ENCODE measurements at places on chromosomes 4 and X.
A peak's percentile ranks its signal among the peaks of the same experiment; 100 is the strongest.

DNA sequence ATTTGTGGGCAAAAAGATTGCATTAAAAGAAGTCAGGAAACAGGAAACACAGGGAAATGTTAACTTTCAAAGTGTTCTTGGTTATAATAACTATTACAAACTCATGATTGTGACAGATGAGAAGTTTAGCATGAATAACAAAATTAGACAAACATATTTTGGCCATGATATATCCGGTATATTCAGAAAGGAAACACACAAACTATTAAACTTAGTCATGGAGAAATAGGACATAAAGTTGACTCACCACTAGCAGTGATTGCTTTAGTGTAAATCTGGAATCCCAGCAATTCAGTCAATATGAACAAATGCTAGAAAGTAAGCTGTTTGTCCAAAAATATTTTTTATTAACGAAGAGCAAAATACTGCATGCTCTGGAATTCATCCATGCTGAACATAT is 1299.9 kb downstream of the C4orf33 start:
- DNase-seq: no peak

DNA sequence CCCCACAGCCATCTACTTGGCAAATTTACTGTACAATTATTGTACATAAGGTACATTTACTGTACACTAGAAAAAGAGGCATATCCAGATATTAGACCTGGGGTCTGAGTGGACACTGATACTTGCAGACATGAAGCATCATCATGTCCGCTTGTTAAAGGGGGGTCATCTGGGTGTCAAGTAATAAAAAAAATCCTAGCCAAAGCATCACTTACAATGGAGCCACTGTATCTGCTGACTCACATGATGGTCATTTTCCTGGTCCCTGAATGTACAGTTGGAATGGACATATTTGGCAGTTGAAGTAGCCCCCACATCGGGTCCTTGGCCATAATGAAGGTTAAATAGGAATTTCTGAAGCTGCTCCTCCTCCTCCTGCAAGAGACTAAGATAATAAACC is 228.8 kb downstream of the THOC2 start:
- DNase-seq: no peak

GRCh38 chr4:24601121-24601520 is 16.8 kb upstream of the DHX15 start:
- no peak for DNase-seq

DNA sequence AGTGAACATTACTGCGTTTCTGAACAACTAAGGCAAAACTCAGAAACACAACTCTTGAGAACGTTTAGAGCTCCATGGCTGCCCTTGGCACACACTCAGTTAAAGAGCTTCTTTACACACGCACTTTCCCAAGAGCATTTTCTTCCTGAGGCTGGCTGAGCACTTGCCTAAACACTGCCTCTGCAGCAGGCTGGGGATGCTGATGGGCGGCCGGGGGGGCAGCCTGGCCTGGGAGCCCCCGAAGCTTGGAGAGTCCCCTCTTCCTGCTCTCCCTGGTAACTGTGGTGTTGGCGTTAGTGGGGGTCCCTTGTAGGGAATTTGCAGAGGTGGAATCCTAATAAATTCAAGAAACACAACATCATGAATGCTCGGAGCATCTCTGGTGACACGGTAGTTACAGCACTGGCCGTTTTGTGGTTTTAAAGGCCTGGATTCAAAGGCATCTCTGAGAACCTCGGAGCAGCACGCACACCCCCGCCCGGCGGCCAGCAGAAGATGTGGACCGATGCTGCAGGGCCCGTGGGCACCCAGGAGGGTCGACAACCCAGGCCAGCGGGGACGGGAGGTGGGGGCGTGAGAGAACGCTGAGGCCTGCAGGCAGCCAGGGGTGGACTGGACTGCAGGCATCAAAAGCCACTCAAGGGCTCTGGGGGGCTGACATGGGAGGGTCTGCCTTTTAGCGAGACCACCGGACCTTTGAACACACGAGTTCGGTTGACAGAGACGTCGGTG is 45.4 kb downstream of the FGFRL1 start:
- no peak for DNase-seq

GRCh38 chr4:8738471-8738931 is 133.1 kb downstream of the HMX1 start:
- no peak for DNase-seq

DNA sequence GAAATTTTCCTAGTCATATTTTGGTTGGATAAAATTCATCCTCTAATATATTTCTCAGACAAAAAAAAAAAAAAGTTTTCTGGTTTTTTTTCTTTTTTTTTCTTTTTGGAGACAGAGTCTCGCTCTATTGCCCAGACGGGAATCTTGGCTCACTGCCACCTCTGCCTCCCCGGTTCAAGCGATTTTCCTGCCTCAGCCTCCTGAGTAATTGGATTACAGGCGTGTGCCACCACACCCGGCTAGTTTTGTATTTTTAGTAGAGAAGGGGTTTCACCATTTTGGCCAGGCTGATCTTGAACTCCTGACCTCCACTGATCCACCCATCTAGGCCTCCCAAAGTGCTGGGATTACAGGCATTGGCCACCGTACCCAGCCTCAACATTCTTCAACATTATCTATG is 432.7 kb upstream of the PABPC4L start:
- DNase-seq: no peak

GRCh38 chr4:10104211-10104990 is 12.2 kb downstream of the WDR1 start:
- no peak for DNase-seq

DNA sequence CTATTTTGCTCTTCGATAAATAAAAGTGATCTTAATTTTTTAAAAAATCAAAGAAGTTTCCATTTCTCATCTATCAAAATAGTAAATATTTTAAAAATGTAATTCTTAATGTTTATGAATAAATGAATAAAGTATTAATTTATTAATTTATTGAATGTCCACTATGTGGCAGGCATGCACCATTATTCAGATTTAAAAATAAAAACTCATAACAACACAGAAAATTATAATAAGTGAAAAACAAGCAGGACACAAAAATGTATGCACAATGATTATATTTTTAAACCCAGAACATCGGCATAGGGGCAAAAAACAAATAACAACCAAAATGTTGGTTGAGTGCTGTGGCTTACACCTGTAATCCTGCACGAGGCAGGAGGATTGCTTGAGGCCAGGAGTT is 5.3 kb upstream of the PYURF start:
- no peak for DNase-seq

GRCh38 chr4:152462695-152463094 is 73.2 kb downstream of the FBXW7 start:
- no peak for DNase-seq

GRCh38 chr4:88971536-88971935 is 85.4 kb downstream of the FAM13A start:
- no peak for DNase-seq

DNA sequence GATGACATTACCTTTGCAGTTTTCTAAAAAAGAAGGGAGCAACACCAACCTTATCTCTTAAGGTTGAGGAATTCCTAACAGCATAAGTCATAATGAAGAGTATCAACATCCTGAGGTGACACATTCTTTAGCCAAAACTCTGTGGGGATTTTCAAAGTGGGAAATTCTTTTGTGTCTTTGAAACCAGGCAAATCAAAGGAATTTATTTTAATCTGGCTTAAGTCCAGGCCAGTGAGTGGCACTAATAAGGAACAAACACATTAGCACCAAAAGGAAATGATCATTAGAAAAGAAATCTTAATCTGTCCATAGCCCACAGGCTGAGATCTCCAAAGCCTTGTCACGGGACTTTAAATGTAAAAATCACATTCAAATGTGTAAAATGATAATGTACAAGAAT is 110.1 kb downstream of the LARP7 start:
- DNase-seq: no peak

DNA sequence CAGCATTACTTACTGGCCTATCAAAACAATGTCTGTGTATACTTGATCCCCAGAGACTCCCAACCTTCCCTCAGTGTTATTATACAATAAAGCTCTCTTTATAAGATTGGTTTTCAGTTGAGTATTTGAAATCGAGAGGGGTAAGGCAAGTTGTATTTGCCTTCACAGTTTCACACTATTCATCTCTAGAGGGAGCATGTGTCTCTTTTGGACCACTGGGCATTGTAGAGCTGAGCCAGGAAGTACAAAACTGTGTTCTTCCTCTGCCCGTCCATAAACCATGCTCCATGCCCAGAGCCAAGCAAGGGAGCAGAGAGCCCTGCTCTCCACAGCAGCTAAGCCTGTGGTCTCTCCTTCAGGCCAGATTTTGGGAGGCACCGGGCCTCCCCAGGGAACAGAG is 61.5 kb upstream of the HHIP start:
- DNase-seq: no peak

- DNase-seq: no peak
Observed at GRCh38 chrX:135625995-135626394, 87.4 kb upstream of the CT45A1 start.

DNA sequence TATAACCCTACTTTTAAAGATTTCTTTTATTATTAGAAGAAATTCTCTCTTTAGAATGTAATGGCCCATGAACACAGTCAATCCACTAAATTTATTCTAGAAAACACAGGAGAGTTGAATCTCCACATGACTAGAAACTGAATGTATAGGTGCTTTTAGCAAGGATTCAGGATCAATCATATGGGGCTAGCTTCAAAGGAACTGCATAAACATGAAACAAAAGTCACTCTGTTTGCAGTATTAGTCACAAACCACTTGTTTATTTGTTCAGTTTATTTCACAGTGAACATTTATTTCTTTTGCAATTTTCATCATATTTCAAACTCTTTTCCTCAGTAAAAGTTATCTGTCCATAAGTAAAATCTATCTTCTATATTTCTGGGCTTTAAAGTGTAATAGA is 1604.6 kb downstream of the PCDH18 start:
- DNase-seq: no peak

GRCh38 chr4:166838975-166839614 is 395.2 kb downstream of the SPOCK3 start:
- no peak for DNase-seq

DNA sequence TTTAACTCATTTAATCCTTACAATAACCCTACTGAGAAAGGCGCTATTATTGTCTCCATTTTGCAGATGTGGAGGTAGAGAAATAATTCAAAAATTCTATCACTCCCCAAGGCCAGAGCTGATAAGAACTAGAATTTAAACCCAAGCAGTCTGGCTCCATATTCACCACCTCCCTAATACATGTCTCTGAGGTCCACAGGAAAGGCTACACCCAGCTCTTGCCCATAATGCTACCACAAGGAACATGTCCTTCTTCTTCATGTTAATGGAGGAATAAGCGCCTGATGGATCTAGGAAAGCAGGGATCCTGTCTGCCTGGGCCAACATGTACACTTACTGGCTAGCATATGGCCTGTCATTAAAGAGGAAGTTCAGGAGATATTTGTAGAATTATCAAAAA is 16.3 kb downstream of the APBB2 start:
- no peak for DNase-seq

DNA sequence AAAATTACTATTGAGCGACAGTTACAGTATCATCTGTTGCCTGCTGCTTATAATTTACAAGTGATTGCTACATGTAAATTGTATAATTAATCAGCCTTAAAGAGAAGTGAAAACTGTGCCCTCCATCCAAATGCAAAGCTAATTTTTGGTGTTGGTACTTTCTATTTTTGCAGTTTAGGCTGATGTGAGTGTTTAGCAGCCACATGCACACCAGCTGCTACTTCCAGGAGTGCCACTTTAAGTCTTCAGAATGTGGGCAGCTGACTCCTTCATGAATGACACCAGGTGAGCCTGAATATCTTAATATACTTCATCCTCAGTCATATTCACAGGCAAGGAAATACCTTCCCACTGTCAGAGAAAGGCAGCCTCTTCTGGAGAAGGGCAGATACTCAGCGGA is 149.8 kb upstream of the RASGEF1B start:
- DNase-seq: no peak

DNA sequence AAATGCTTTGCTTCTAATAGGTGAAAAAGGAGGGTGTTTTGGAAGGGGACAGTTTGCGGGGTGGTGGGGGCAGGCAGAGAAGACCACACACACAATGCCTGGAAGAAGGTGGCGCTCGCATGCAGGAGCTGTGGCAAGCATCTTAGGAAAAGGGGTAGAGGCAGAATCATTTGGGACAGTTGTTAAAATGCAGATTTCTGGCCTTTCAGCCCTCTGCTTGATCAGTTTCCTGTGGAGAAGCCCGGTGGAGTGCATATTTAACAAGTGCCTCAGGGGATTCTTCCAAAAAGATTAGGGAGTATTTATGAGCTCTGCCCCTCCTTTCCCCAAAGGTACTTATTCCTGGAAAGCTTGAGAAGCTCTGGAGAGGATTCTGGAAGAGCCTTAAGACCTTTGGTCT is 4.8 kb downstream of the NOCT start:
- no peak for DNase-seq

GRCh38 chrX:56975611-56976010 is 19.7 kb downstream of the SPIN3 start:
- no peak for DNase-seq

DNA sequence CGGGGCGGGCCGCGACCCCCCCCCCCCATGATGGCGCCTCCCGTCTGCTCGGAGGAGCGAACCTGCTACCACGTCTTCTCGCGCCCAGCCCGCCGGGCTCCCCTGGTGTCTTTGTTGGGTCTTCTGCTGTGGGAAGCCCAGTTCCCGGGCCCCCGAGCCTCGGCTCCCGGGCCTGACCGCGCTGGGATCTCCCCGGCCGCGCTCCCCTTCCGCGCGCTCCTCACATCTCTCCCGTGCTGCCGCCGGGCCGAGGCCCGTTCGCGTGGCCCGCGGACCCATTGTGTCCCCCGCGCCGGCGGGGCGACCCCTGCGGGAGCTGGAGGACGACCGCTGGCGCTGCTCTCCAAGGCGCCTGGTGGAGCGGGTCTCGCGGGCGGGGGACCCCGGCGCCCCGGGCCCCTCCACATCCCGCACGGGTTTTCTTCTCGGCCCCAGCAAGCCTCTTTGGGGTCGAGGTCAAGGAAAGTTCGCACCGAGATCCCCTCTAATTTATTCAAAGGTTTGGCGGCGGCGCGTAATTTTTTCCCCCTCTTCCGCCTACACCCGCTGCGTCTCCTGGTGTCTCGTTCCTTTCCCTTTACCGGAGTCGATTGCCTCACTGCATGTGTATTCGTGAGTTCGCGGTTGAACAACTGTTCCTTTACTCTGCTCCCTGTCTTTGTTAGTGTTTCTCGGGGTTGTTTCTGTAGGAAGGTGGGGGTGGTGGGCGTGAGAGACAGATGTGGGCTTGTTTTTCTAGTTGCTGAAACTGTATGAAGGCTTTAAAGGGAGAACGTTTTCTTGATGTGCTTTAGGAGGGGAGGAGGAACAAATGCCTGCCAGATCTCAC is 770 bp downstream of the SMAD1 start:
- DNase-seq: peak; percentile 76

GRCh38 chr4:150577796-150578195 is 4.2 kb upstream of the MAB21L2 start:
- DNase-seq: no peak

All from activated CD4-positive, alpha-beta T cell treated with anti-CD3 and anti-CD28 coated beads, Interleukin-2, amount 50 U/mL, for 48 hours (primary cell).